ENCODE measurements at places on chromosomes 5 and 9. TPM values are rescaled to one million over a fixed set of nuclear protein-coding genes. Genes with fewer than 3 reads are reported as not detected.

CLIC3 gene
- total RNA-seq = 1.9 TPM

ARHGEF37 gene
- total RNA-seq = 10.2 TPM

TAF1L gene
- total RNA-seq = under 0.01 TPM

KIF12 gene
- total RNA-seq = 40.1 TPM

PCDHAC1 gene
- 2.7 TPM for total RNA-seq

CETN3 gene
- 25.2 TPM for total RNA-seq

SPINK13 gene
- total RNA-seq = 1.8 TPM

CD274 gene
- total RNA-seq = 20.7 TPM

SV2C gene
- total RNA-seq = not detected

CA9 gene
- 6.9 TPM for total RNA-seq

WWC1 gene
- total RNA-seq = 319 TPM

TIMD4 gene
- total RNA-seq = 0.35 TPM

TIFAB gene
- total RNA-seq = not detected

NADK2 gene
- total RNA-seq = 52.9 TPM

PTGDS gene
- total RNA-seq = not detected

SPATA31C1 gene
- total RNA-seq = not detected

PCDHGA8 gene
- 0.69 TPM for total RNA-seq

IL33 gene
- total RNA-seq = 0.35 TPM

NOL8 gene
- 33.9 TPM for total RNA-seq

ACO1 gene
- total RNA-seq = 78.0 TPM

FCN2 gene
- not detected for total RNA-seq

TLE1 gene
- total RNA-seq = 66.2 TPM

SAXO1 gene
- total RNA-seq = under 0.01 TPM

ELAVL2 gene
- total RNA-seq = 1.2 TPM

IFNK gene
- total RNA-seq = not detected

VCAN gene
- 2,590 TPM for total RNA-seq

ELOVL7 gene
- 27.3 TPM for total RNA-seq

PDLIM4 gene
- 249 TPM for total RNA-seq

PCAT7 gene
- 1.0 TPM for total RNA-seq

PDE6A gene
- 0.10 TPM for total RNA-seq

ZFP2 gene
- total RNA-seq = 6.4 TPM

PCDHB16 gene
- 1.4 TPM for total RNA-seq

PCDHGB4 gene
- 12.5 TPM for total RNA-seq

RASGRF2 gene
- 10.6 TPM for total RNA-seq

PCDHGC3 gene
- 11.8 TPM for total RNA-seq

PCDHA9 gene
- total RNA-seq = not detected

INSL4 gene
- not detected for total RNA-seq

AFAP1L1 gene
- 21.9 TPM for total RNA-seq

MSX2 gene
- 1.1 TPM for total RNA-seq

RNF180 gene
- total RNA-seq = 13.0 TPM

SLCO6A1 gene
- not detected for total RNA-seq

DNAJC25 gene
- total RNA-seq = 12.2 TPM

SLC6A3 gene
- not detected for total RNA-seq

OTP gene
- total RNA-seq = not detected

CCDC192 gene
- total RNA-seq = not detected
